Tibial nerve (tissue), 4 donors: ENCODE measurements at places on chromosomes 4 and X. TPM values are rescaled to one million over a fixed set of nuclear protein-coding genes. Genes with fewer than 3 reads are reported as not detected.

Gene TCEAL3
- total RNA-seq: 34.5 TPM

Gene PHEX
- total RNA-seq: under 0.01 TPM

Gene NPY5R
- 1.1 TPM for total RNA-seq

Gene TRPC5OS
- total RNA-seq: not detected

Gene MAGEA8
- total RNA-seq: not detected

Gene CYBB
- 20.4 TPM for total RNA-seq

Gene BEX5
- not detected for total RNA-seq

Gene POLN
- total RNA-seq: 3.7 TPM

Gene ZNF141
- 26.1 TPM for total RNA-seq

Gene FGFRL1
- 18.4 TPM for total RNA-seq

Gene EDA
- 9.6 TPM for total RNA-seq

Gene CLTRN
- not detected for total RNA-seq

Gene TLR8
- 1.8 TPM for total RNA-seq

Gene SHROOM2
- total RNA-seq: 3.5 TPM

Gene VCX3A
- not detected for total RNA-seq

Gene SPACA5
- not detected for total RNA-seq

Gene ASB5
- total RNA-seq: not detected

Gene SMR3B
- not detected for total RNA-seq

Gene SERPINA7
- total RNA-seq: not detected

Gene GNRHR
- not detected for total RNA-seq

Gene DOK7
- not detected for total RNA-seq

Gene CHRDL1
- 107 TPM for total RNA-seq

Gene NEUROG2
- not detected for total RNA-seq

Gene KCNE5
- total RNA-seq: 0.66 TPM

Gene PPARGC1A
- 5.9 TPM for total RNA-seq
